ENCODE measurements at places on chromosomes 6 and 20.

- DNase-seq: no peak
Measured at GRCh38 chr20:4665591-4665990, 56.1 kb upstream of the PRND start.

- no peak for DNase-seq
Measured at GRCh38 chr20:15523400-15523799, 1049.8 kb downstream of the KIF16B start.

GRCh38 chr20:47998736-47999135 is 213.5 kb upstream of the SULF2 start:
- no peak for DNase-seq

- DNase-seq: no peak
Measured at GRCh38 chr6:170027647-170028043, 263.2 kb downstream of the DLL1 start.

DNA sequence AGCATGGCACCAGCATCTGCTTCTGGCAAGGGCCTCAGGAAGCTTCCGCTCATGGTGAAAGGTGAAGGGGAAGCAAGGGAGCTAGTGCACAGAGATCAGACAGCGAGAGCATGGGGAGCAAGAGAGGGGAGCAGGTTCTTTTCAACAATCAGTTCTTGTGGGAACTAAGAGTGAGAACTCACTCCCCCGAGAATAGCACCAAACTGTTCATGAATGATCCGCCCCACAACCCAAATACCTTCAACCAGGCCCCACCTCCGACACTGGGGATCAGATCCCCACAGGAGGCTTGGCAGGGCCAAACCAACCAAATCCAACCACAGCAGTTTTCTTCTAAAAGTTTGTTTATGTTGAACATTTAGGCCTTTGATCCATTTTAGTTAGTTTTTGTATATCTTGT is 69.7 kb upstream of the BHLHE23 start:
- DNase-seq: no peak

DNA sequence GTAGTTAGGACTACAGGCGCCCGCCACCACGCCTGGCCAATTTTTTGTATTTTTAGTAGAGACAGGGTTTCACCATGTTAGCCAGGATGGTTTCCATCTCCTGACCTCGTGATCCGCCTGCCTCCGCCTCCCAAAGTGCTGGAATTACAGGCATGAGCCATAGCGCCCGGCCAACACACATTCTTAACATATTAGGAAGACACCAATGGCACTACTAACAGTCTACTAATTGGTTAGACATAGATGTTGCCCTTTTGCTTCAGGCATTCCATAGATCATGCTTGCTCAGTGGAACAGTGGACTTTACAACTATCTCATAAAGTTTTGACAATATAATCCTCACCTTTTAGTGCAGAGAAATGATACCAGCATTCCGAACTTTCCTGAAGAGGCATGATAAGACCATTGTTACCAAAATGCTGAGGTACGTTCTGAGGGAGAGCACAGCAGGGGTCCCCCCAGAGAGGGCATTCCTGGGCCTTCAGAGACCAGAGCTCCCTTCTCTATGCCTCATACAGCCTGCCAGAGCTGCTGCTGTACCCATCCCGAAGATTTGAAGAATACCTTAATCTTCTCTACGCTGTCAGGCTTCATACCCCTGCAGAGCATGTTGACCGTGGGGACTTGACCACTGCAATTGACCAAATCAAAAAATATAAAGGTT is 89.4 kb downstream of the ECT2L start:
- DNase-seq: no peak

DNA sequence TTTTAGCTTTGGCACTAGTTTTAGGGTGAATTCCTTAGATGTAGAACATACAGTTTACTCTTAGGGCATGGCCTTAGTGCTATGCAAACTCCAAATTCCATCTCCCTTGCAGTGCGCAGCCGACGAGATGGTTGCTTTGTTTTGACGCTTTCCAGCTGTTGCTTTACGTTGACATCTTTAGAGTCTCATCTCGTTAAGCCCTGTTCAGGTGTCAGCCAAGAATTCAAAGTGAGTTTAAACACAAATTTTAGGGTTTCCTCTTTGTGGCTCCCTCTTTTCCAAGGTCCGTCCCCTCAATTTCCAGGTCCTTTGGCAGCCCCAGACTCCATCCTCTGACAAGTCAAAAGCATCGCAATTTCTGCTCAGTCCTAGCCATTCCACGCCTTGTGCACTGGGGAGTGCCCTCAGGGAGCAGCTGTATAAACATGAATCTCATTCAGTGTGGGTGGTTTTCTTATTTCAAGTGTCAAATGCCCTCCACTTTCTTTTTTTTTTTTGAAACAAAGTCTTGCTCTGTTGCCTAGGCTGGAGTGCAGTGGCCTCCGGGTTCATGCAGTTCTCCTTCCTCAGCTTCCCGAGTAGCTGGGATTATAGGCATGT is 14.1 kb upstream of the MAK start:
- DNase-seq: no peak

- DNase-seq: no peak
Measured at GRCh38 chr6:74000666-74001490, 304.9 kb downstream of the CD109 start.

GRCh38 chr6:36364669-36365479 is 22.6 kb downstream of the ETV7 start:
- no peak for DNase-seq

DNA sequence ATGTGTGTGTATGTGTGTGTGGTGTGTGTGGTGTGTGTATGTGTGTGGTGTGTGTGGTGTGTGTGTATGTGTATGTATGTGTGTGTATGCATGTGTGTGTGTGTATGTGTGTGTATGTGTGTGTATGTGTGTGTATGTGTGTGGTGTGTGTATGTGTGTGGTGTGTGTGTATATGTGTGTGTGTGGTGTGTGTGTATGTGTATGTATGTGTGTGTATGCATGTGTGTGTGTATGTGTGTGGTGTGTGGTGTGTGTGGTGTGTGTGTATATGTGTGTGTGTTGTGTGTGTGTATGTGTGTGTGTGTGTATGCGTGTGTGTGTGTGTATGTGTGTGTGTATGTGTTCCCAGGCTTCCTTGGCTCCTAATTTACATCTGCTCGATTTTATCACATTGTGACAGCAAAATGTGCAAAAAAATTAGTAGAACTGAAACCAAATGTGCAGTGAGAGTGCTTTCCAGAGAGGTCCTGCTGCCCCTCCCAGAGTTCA is 234.5 kb downstream of the BMP7 start:
- no peak for DNase-seq

DNA sequence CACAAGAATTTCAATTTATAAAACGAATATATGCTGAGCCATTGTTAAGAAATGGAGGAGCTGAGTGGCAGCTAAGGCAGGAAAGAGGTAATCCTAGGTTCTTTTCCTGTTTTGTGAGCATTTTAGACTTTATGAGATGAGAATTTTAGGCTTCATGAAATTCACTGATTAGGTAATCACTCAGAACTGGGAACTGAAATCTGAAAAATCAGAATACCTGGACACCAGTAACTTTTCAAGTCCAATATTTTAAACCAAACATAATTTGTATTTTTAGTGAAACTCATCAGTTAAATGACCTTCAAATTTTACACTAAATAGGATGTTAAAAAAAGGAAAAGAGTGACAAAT is 389.9 kb downstream of the HTR1B start:
- DNase-seq: no peak

DNA sequence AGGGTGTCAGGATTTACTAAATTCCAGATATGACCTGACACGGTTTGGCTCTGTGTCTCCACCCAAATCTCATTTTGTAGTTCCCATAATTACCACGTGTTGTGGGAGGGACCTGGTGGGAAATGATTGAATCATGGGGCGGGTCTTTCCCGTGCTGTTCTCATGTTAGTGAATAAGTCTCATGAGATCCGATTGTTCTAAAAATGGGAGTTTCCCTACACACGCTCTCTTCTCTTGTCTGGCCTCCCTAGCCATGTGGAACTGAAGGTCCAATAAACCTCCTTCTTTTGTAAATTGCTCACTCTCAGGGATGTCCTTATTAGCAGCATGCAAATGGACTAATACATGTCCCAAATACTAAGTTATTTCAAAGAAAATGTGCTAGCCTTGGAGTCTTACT is 121.1 kb downstream of the CENPW start:
- no peak for DNase-seq

Measured in HS-5 (cell line).